ENCODE measurements at places on chromosomes 6 and 20.
A peak's percentile ranks its signal among the peaks of the same experiment; 100 is the strongest.

GRCh38 chr6:33206027-33206863 is 1.8 kb downstream of the HSD17B8 start:
- DNase-seq, result no peak

DNA sequence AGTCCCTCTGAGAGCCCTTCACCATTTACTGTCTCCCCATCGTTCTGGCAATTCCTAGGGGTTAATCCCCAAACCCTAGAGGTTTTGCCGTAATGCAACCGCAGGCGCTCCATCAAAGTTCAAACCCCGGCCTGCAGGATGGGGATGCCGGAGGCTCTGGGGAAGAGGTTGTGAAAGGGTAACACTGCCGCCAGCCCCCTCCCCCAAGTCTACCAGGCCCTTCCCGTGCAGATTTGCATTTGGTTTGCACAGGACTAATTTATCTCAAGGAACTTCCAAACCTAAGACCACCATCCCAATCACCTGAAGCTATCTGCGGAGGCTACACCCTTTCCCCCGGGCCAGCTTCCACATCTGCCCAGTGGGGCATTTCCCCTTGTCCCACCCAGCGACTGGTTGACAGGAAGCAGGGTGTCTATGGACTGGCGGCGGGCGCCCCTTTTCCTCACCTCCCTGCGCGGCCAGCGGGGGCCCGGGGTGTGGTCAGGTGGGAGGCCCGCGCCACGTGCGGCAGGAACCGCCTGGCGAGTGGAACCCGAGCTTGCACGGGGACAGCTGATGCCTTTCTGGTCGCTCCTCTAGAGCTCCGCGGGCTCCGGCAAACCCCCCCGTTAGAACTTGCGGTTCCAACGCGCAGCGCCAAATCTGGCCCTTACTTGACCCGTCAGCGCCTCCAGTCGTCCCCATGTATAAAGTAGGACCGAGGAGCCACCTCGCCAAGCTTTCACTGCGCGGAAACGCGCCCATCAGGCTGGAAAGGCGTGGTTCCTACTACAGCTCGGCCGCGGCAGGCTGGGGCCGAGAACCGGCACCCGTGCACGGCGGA is 9.4 kb upstream of the SLC4A11 start:
- DNase-seq, result no peak

- DNase-seq, result no peak
Measured at GRCh38 chr20:41180599-41181333, 43.4 kb downstream of the PLCG1 start.

DNA sequence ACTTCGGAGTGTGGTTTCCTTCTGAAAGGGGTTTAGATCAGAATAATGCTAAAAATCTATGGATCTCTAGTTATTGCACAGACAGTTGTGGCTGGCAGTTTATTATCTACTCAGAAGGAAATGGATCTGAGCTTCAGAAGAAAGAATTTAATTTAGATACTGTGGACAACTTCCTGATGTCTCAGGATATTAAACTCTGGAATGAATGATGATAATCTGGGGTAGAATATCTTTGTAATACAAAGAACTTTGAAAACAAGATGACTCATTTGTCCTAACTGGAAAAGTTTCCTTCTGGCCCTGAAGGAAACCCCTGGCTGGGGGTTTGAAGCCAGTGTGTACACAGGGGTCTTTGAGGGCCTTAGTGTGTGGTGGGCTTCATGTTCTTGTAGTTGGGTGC is 78.0 kb downstream of the EDN3 start:
- DNase-seq, result no peak

- no peak for DNase-seq
Measured at GRCh38 chr6:47423079-47423478, 54.5 kb upstream of the CD2AP start.

GRCh38 chr6:14273191-14273590 is 155.6 kb downstream of the CD83 start:
- peak; percentile 13 for DNase-seq

DNA sequence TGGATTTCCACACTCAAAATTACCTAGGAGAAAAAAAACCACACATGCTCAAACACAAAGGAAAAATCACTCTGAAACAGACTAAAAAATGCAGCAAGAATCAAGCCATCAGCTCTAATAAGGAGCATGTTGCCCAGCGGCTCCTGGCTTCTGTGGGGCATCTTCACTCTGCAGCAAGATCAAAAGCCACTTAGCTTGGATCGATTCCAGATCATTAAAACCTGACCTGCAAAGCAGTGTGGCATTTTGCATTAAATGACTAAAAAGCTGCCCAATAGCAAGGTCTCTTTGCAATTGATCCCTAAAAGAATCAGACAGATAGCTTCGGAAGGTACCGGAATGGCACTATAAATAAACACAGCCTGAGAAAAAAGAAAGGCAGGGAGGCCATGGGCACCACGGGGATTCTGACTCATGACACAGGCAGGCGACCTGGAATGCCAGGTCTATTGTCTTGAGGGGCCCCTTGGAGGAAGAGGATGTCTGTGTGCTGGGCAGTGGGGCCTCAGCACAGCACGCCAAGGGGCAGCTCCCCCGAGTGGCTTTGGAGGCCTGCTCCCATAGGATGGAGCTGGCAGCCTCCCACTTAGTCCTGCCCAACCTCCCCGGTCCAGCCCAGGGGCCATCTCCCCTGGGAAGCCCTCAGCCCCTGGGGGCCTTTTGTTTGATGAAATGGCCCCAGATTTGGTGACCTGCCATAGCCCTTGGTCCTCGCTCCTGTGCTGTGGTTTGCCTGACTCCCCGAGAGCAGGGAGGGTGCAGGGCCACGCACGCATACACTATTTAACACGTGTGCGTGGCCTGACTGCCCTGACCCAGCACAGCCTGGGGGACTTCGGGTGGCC is 7.6 kb downstream of the LEMD2 start:
- DNase-seq, result no peak

DNA sequence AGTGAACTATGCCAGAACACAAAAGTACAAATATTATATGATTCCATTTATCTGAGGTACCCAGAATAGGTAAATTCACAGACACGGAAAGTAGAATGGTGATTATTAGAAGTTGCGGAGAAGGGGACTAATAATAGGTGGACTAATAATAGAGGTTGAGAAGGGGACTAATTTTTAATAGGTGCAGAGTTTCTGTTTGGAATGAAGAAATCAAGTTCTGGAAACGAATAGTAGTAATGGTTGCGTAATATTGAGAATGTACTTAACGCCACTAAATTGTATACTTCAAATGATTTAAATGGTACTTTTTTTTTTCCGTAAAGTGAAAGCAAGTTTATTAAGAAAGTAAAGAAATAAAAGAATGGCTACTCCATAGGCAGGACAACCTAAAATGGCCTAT is 33.2 kb downstream of the B4GALT5 start:
- DNase-seq, result no peak

- no peak for DNase-seq
Measured at GRCh38 chr6:19472850-19473249, 364.3 kb upstream of the ID4 start.

- no peak for DNase-seq
Measured at GRCh38 chr20:23409800-23410199, 11.5 kb downstream of the NAPB start.

DNA sequence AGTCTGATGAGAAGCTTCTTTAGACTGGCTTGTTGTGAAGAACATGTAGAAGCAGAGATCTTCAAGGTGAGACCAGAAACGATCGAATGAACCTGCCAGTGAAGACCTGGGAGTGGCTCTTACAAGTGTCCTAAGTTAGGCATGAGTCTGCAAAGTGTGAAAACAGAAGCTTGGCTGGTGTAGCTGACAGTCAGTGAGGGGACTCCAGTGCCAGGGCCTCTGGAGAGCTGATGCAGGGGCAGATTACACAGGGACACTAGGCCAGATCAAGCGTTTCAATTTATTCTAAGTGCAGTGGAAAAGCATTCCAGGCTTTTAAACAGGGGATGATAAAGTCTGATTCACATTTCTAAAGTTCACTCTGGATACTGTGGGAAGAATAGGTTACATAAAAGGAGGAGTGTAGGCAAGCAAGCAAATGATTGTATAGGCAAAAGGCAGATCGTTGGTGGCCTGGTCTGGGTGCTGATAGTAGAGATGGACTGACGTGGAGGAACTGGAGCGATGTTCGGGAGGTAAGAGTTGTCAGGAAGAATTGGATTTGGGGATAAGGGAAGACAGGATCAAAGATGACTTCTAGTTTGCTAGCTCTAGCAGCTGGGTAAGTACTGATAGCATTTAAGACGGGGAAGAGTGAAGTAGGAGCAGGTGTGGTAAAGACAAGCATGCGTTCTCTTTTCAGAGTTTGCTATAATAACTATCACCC is 133.5 kb downstream of the MAN1A1 start:
- DNase-seq, result peak; percentile 22

- DNase-seq, result no peak
Measured at GRCh38 chr6:17663226-17663625, 43.5 kb downstream of the NUP153 start.

- no peak for DNase-seq
Measured at GRCh38 chr20:444862-445426, 17.4 kb downstream of the TBC1D20 start.

DNA sequence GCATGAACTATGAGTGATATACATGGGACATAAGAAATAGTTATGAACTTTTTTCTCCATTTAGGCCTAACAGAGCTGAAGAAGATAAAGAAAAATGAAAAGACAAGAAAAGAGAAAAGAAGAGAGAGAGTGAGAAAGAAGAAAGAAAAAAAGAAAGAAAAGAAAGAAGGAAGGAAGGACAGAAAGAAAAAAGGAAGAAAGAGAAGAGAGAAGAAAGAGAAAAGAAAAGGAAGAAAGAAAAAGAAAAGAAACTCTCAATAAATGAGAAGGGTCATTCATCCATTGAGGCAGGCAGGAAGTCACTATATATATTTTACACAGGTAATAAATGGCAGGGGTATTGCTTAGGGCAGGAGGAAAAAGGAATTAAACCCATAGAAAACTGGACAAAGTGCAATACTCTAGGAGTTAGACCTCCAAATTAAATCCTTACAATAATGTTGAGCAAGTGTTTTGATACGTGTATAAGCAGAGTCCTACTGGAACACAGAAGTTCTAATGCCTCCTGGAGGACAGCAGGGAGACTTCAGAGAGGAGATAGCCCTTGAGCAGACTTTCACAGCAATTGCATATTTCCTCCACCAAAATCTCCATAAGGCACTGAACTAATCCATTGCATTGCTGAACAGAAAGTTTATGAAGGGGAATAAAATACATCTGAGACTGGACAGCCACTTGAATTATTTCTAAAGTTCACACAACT is 86.4 kb upstream of the TENT5A start:
- no peak for DNase-seq

GRCh38 chr6:166354143-166354542 is 11.8 kb upstream of the SFT2D1 start:
- no peak for DNase-seq

DNA sequence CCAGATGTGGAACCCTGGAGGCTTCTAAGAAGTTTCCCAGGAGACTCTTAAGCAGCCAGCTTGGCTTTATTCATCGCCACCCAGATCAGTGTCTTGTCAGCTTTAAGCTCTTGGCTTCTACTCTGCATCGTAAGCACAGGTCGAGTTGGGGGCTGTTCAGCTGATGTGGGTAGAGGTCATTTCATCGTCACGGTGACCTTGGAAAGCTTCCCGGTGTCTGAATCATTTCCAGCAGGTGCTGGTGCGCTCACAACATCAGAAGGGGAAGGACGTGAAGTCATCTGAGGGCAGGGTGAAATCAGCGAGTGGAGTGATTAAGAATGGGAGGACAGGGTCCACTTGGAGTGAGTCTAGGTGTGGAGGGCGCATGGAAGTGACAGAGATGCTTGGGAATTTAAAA is 112.6 kb downstream of the SASH1 start:
- no peak for DNase-seq

- DNase-seq, result no peak
Measured at GRCh38 chr6:111522393-111523020, 39.5 kb upstream of the REV3L start.

- no peak for DNase-seq
Measured at GRCh38 chr6:14226051-14226660, 108.6 kb downstream of the CD83 start.

DNA sequence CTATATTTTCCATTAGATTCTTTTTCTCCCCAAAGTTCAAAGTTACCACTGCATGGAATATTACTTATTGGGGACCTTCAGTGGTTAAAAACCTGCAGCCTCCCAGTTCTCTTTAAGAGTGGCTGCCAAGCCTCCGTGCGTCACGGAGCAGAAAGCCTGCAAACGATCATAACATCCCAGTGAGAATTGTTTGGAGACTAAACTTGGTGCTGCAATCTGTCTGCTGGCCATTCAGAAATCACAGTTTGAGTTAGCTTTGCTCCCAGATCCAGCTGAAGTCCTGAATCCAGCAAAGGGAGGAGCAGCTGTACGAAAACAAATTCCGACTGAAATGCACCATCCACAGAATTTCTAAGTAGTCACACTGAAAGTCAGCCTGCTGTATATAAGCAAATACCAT is 213.5 kb upstream of the PDE10A start:
- no peak for DNase-seq

GRCh38 chr6:11202513-11203305 is 29.8 kb downstream of the NEDD9 start:
- peak; percentile 82 for DNase-seq

DNA sequence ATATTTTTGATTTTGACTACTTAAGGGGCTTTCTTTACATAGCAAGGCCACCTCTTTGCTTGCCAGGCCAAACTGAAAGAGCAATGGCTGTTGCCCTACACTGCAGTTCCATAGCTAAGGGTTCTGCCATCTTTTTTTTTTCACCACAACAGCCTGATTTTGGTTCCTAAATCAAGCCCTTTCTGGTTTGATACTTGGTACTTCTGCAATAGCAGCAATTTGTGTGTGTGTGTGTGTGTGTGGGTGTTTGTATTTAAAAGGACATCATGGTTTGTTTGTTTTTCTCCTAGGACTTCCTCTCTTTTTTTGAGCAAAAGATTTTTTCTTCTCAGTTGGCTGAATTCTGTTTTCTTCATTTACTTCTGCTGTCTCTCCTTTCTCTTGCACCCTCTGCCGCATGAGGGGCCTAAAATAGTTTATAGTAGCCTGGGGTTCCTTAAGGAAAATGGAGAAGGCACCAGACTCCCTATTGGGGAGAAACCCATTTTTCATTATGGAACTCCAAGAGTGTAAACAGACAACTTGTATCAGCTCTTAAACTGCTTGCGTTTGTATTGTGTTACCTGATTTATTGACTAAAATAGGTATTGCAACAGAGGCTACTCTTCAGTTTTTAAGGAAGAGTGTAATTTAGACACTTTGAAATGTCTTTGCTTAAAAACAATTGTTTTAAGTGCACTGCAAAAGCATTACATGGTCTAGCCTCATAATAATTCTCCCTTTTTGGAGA is 12.2 kb upstream of the GCLC start:
- DNase-seq, result no peak

DNA sequence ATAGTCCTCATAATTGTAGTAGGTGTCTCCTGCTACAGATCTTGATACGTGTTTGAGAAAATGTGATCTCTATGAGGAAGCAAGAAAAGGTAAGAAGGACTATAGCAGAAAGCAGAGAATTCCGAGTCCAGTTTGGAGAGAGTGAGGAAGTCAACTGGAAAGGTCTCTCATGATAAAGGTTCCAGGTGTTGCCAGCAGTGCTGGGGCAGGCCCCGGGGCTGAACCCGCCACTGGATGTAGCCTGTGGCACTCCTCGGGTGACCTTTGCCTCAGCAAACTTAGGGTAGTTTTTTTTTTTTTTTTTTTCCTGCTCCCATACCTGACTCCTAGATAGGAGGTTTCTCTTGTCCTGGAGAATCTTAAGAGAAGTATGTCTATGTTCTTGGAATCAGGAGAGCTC is 62.8 kb downstream of the FAM120B start:
- no peak for DNase-seq

Measured in putamen (tissue), 1 donor.